ENCODE measurements at places on chromosomes 2 and 18. TPM values are rescaled to one million over a fixed set of nuclear protein-coding genes. Genes with fewer than 3 reads are reported as not detected.

DNA sequence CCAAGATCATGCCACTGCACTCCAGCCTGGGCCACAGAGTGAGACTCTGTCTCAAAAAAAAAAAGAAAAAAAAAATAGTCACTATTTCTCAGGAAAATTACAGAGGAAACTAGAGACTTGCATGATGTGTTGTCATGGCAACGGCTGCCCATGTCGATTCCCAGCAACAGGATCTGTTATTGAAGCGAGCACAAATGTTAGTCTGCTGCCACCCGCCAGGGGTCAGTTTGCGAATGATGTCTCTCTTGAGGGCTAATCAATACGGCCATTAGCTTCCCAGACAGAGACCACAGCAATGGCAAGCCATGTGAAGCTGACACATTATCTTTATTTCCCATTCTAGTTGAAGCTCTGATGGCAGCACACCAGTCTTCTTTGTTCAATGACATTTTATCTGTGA, 32.4 kb upstream of the ACYP2 start:
- H3K27me3 ChIP-seq = no peaks in the 10 kb centered on the region
- no peak for DNase-seq
- H3K4me1 ChIP-seq = no peaks in the 10 kb centered on the region
- H3K4me3 ChIP-seq = no peak overlapping the region

- no peak overlapping the region for H3K4me3 ChIP-seq
- H3K27me3 ChIP-seq = no peaks in the 10 kb centered on the region
- no peak for DNase-seq
- H3K36me3 ChIP-seq = no peaks in the 10 kb centered on the region
- H3K27ac ChIP-seq = no peak overlapping the region
- no peaks in the 10 kb centered on the region for H3K4me1 ChIP-seq
Measured at GRCh38 chr2:35931626-35932025, 424.0 kb upstream of the CRIM1 start.

DNA sequence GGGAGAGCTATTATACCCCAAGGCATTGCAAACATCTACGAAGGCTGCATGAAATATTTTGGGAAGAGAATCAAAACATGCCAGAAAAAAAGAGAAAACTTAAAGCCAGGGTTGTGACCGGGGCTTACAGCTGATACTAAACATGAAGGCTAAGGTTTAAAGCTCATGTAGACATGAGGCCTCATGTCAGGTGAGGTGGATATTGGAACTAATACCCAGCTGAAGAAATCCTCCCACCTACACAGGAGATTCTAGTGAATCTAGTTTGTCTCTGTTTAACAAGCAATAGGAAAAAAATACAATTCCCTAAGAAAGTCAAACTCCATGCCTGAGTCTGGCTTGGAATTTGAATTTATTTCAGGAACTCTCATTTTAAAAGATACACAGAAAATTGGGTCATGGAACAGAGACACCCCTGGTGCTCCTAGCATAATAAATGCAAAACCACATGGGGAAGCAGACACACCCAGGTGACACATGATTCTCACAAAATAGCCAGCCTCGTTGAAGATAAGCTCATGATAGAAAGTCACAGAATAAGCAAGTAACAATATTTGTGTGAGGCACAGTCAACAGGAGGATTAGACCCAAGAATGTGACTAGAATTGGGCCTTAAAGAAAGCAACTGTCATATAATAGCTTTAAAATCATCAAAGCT, 42.2 kb downstream of the UPP2 start:
- no peaks in the 10 kb centered on the region for H3K4me1 ChIP-seq
- H3K27me3 ChIP-seq = no peaks in the 10 kb centered on the region
- no peak for DNase-seq

VIT gene
- 3.6 TPM for total RNA-seq

DNA sequence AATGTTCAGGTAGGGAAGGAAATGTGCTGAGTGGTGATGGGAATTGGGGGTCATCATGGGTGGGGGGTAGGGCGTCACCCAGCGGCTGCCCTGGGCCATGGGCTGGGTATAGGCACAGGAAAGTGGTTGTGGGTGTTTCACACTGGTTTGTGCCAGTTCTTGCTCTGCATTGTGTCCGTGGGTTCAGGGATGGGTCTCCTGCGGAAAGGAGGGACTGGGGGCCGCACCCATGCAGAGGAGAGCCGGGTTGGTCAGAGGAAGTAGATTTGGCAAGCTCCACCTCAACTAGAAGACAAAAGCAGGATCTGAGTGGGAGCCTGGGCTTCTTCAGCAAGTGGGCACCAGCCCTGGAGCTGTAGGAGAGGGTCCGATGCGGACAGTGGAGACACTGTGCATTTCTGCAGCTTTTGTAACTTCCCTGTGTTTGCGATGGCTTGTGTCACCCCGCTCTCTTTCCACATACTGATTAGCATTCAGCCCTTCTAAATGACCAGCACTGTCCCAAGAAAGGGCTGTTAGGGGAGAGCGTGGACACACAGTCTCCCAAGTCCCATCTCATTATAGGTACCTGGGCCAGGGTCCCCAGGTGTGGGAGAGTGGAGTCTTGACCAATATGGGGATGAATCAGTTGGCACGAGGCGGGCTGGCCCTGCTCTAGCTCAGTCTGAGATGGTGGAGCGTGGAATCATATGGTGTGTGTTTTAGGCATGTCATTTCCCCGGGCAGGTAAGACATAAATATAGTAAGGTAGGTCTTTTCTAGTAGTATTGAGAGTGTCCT, 67.2 kb downstream of the LRRFIP1 start:
- no peaks in the 10 kb centered on the region for H3K36me3 ChIP-seq
- peak overlapping the region; percentile 98 for H3K27ac ChIP-seq
- DNase-seq = no peak

DNA sequence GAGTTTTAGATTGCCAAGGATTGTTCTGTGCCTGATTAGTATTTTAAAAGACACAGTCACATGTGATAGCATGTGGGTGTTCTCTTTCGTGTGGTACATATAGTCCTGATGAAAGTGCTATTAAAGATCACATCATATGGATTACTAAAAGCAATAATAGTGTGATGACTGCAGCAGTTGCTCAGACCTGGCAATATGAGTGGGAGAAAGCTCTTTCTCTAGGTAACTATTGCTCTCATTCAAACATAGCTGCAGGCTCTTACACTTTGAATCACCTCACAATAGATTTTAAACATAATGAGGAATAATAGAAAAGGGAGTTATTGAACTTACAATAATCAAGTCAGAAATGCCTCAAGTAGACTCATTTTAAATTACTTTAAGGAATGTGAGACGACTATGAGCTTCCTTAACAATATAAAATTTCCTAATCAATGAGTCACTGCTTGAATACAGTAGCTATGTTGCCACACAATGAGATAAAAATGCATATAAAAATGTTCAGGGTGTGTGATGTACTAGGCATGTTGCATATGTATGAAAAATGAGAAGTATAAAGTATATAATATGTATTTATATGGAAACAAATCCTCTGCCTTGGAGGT, 452.1 kb downstream of the TMX3 start:
- H3K4me1 ChIP-seq = no peaks in the 10 kb centered on the region
- no peaks in the 10 kb centered on the region for H3K27me3 ChIP-seq
- no peak overlapping the region for H3K4me3 ChIP-seq
- DNase-seq = no peak

- H3K36me3 ChIP-seq = no peaks in the 10 kb centered on the region
- no peaks in the 10 kb centered on the region for H3K27me3 ChIP-seq
Measured at GRCh38 chr18:10312326-10313015, 142.0 kb upstream of the APCDD1 start.

FOXI3 gene
- total RNA-seq = not detected

DNA sequence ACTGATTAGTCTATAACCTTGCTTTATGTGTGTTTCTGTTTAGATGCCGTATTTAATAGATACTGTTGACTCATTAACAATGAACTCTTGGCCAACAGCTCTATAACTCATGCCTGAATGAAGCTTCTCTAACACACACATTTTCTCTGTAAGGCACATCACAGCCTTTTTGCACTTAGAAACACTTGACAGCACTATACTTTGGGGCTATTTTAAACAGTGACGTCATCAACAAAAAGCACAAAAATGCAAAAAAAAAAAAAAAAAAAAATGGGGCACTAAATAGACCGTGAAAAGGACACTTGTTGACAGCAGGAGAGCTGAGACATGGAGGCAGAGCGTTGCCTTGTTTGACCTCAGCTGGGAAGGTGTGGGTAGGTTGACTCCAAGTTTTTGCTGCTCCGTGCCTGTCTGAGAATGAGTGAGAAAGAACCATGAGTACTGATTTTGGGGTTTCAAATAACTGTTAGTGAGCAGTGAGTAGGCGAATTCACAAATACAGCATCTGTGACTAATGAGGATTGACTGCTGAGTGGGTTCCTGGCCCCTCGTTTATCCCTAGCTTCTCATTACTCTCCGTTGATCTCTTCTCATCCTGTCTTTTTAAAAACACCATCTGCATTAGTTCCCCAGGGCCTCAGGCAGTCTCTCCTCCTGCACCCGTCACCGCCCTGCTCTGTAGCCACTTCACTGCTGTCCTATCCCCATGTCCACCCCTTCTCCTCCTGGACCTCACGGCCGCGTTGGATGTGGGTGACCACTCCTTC, 24.4 kb downstream of the SPP2 start:
- H3K4me1 ChIP-seq = no peaks in the 10 kb centered on the region
- H3K36me3 ChIP-seq = no peaks in the 10 kb centered on the region
- no peak overlapping the region for H3K4me3 ChIP-seq
- H3K27me3 ChIP-seq = no peaks in the 10 kb centered on the region
- no peak for DNase-seq

UGT1A6 gene
- total RNA-seq = 40.2 TPM

DUSP28 gene
- 4.4 TPM for total RNA-seq

DNA sequence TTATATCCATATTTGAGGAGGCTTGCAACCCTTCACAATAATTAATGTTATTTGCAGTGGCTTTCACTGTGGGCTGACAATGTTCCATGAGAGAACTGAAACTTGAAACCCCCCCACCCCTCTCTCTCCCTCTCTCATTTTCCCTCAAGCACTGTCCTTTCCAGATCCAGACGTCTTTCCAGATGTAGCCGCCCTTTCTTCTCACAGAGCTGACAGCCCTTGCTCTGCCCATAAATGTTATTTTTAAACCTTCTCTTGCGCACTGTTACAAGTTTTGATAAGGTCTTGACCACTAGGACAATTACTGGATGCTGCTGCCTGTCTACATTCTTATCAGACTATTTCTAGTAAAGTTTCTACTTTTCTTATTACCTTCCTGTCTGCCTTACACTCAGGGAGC, 91.4 kb upstream of the LINC00305 start:
- H3K27me3 ChIP-seq = no peaks in the 10 kb centered on the region
- H3K4me1 ChIP-seq = no peaks in the 10 kb centered on the region
- no peak for DNase-seq
- H3K4me3 ChIP-seq = no peak overlapping the region

DNA sequence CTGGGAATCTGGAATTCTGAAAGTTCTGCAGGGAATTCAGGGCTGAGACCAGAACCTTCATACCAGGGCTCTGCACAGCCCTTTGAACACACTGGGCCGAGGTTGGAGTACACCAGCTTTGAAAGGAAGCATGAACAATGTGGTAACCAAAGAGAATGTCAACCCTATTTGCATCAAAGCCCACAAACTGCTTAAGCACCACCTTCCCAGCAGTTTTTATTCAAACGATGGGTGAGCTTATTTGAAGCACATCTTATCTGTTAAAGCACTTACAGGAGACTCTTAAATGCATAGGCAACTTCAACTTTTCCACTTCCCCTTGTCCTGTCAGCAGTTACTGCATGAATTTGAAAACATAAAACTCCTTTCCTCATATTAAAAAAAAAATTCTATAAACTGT, 96.6 kb downstream of the TXNL1 start:
- DNase-seq = no peak
- H3K4me1 ChIP-seq = no peaks in the 10 kb centered on the region
- H3K36me3 ChIP-seq = no peaks in the 10 kb centered on the region

DNA sequence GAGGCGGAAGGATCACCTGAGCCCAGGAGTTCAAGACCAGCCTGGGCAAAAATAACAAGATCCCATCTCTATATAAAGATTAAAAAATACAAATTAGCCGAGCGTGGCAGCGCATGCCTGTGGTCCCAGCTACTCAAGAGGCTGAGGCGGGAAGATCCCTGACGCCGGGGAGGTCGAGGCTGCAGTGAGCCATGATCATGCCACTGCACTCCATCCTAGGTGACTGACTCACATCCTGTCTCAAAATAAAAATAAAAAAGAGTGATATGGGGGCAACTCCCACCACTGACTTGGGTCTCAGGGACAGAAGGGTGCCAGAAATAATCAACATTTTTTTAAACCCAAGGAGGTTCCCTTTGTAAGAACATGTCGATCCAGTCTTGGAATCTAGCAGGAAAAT, 37.6 kb downstream of the ZNF516 start:
- no peak overlapping the region for H3K27ac ChIP-seq
- H3K36me3 ChIP-seq = no peaks in the 10 kb centered on the region
- no peaks in the 10 kb centered on the region for H3K27me3 ChIP-seq
- DNase-seq = no peak
- H3K4me1 ChIP-seq = peaks cover 6% of the 10 kb centered on the region

MYO7B gene
- 242 TPM for total RNA-seq

DNA sequence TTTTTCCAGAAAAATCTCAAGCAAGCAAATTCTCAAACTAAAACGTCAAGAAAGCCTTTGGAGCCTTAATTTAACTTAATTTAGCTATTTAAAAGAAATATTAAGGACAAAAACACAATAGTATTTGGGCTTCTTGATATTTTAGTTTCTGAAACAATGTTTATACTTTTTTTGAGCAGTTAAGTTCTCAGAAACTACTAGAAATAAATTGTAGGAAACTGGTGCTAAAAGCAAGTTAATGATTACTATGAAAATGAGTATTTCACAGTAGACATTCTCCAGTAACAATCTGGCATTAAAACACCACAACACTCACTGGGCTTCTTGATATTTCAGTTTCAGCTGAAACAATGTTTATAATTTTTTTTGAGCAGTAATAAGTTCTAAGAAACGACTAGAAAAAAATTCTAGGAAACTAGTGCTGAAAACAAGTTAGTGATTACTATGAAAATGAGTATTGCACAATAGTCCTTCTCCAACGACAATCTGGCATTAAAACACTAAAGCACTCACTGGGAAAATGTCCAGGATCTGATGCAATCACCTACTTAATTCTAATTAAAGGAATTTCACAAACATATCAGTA, 45.1 kb downstream of the TRAK2 start:
- H3K4me1 ChIP-seq = peaks cover 51% of the 10 kb centered on the region
- no peak for DNase-seq
- H3K36me3 ChIP-seq = no peaks in the 10 kb centered on the region
- no peaks in the 10 kb centered on the region for H3K27me3 ChIP-seq
